ENCODE measurements at places on chromosomes 3 and 15. TPM values are rescaled to one million over a fixed set of nuclear protein-coding genes. Genes with fewer than 3 reads are reported as not detected.

GRCh38 chr3:178022599-178022998 lies 513.6 kb upstream of the KCNMB2 start:
- H3K36me3 ChIP-seq = no peaks in the 10 kb centered on the region
- H3K4me1 ChIP-seq = no peaks in the 10 kb centered on the region
- H3K27ac ChIP-seq = no peak overlapping the region
- no peak overlapping the region for H3K4me3 ChIP-seq
- DNase-seq = no peak
- H3K27me3 ChIP-seq = no peaks in the 10 kb centered on the region

GRCh38 chr3:26799679-26800317 lies 177.2 kb downstream of the LRRC3B start:
- DNase-seq = no peak
- no peaks in the 10 kb centered on the region for H3K4me1 ChIP-seq
- no peak overlapping the region for H3K4me3 ChIP-seq
- no peaks in the 10 kb centered on the region for H3K27me3 ChIP-seq

- no peak overlapping the region for H3K4me3 ChIP-seq
- H3K36me3 ChIP-seq = no peaks in the 10 kb centered on the region
- no peak for DNase-seq
- no peaks in the 10 kb centered on the region for H3K4me1 ChIP-seq
Measured at GRCh38 chr15:98330692-98331435, 317.5 kb upstream of the IGF1R start.

Gene BNC1
- not detected for total RNA-seq

DNA sequence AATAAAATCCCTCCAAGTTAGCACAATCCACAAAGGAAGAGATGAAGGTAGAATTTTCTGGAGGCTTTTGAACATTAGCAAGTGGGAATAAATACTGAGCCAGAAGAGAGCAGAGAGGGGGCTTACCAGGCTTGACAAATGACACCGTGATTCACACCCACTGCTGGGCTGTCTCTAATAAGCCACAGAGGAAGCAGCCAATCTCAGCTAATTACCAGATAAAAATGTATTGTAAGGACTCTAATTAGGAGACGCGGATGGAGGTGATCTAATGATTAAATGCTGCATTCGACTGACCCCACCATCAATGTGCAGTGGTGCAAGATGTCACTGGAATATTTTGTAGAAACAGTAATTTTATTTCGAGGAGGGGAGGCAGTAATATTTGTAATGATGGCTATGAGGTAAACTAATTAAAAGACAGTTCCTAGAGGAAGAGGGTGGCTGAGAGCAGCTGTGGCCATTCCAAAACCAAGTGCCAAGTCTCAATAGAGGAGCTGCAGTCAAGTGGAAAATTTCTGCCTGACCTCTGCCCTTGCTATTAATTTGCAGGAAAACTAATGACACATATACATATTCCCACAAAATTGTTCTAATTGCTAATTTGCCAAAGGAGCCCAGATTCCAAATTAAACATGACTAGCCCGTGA lies 602.2 kb downstream of the FOXP1 start:
- peaks cover 54% of the 10 kb centered on the region for H3K36me3 ChIP-seq
- H3K4me3 ChIP-seq = no peak overlapping the region

GRCh38 chr15:50064673-50065072 lies 54.4 kb downstream of the ATP8B4 start:
- no peak overlapping the region for H3K4me3 ChIP-seq
- peaks cover 62% of the 10 kb centered on the region for H3K36me3 ChIP-seq
- no peak for DNase-seq
- no peak overlapping the region for H3K27ac ChIP-seq
- H3K27me3 ChIP-seq = no peaks in the 10 kb centered on the region
- H3K4me1 ChIP-seq = peaks cover 65% of the 10 kb centered on the region

DNA sequence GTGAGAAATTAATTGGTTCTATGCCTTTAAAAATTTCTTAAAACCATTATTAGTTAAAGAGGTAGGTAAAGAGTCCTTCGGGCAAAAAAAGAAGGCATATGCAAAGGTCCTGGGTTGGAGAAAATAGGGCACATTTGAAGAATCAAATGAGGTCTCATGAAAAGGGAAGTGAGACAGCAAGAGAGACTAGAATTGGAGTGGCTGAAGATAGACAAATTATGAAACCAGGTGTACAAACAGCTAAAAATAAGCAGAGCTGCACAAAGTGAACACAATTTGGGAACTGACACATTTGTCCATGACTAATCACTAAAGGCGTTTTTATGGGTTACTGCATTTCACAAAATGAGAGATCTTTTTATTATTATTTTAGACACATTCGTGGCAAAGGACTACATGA lies 581.2 kb downstream of the PYDC2 start:
- H3K4me3 ChIP-seq = no peak overlapping the region
- H3K27ac ChIP-seq = no peak overlapping the region
- H3K4me1 ChIP-seq = no peaks in the 10 kb centered on the region
- H3K27me3 ChIP-seq = no peaks in the 10 kb centered on the region

DNA sequence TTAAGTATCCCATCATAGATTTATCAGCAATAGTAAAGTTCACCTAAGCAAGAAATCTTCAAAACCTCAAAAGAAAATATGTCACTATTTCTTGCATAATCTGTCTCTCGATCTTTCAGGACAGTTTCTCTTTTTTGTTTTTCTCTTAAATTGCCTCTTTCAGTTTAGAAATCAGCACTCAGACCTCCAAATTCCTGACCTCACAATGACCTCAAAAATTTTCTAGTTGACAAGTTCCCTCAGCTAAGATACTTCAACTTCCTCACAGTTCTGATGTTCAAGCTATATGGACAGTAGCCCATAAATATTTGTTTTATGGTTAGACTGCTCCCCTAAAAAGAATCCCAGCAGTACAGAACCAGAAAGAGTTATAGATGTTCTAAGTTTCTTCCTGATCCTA lies 24.1 kb downstream of the SLC24A5 start:
- DNase-seq = no peak
- peaks cover 10% of the 10 kb centered on the region for H3K36me3 ChIP-seq
- no peak overlapping the region for H3K27ac ChIP-seq
- peaks cover 11% of the 10 kb centered on the region for H3K4me1 ChIP-seq

GRCh38 chr15:98649472-98650416 lies 1.4 kb downstream of the IGF1R start:
- H3K4me1 ChIP-seq = peaks cover 28% of the 10 kb centered on the region
- peaks cover 54% of the 10 kb centered on the region for H3K27me3 ChIP-seq
- peak overlapping the region; percentile 72 for H3K4me3 ChIP-seq
- H3K36me3 ChIP-seq = peaks cover 2% of the 10 kb centered on the region
- H3K27ac ChIP-seq = no peak overlapping the region
- DNase-seq = no peak

DNA sequence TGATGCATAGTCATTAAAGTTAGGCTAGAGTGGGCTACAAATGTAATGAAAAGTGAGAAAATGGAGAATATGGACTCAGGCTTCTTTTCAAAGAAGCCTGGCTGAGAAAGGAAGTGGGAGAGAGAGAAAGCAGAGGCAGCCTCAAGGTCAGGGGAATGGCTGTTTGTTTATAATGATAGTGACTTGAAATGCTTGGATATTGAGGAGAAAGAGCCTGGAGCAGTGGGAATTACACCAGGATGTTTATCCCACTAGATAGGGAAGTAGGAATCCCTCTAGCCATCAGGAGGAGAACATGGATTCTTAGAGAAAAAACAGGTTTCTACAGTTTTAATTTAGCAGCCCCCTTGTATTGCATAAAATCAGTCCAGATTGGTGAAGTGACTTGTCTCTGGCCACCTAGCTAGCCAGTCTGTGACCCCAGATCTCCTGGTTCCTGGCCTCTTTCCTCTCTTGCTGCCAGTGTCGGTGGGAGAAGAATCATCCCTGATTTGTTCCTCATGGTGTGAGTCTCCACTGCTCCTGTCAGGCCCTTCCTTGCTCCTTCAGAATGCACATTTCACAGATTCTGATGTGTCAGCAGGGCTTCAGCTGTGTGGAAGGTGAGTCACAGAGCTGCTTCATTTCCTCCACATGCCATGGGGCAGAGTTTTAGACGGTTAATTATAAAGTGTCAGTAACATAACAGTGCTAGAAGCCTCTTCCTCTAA lies 32.9 kb downstream of the SEMA6D start:
- no peaks in the 10 kb centered on the region for H3K36me3 ChIP-seq
- no peak for DNase-seq
- H3K27ac ChIP-seq = no peak overlapping the region

DNA sequence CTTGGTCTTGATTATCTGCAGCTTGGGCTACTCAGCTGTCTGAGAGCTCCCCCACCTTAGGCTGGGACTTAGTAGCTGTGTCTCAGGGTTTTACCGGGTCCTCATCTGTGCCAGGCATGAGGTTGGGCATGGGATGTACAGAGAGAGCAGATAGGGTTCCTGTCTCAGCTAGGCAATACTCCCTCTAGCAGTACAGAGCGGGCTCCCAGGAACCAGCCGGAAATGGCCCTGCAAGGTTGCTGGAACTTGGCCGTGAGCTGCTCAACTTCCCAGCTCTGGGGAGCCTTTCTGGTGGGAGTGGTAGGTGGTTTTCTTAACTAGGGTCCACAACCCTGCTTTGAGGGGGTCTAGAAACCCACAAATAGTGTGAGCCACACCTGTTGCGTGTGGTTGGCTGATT lies 58.3 kb downstream of the ATP2B2 start:
- no peak overlapping the region for H3K4me3 ChIP-seq
- no peaks in the 10 kb centered on the region for H3K4me1 ChIP-seq
- no peak for DNase-seq
- H3K27me3 ChIP-seq = peaks cover 10% of the 10 kb centered on the region
- no peaks in the 10 kb centered on the region for H3K36me3 ChIP-seq

- H3K4me3 ChIP-seq = no peak overlapping the region
- DNase-seq = no peak
- no peak overlapping the region for H3K27ac ChIP-seq
- H3K36me3 ChIP-seq = peaks cover 6% of the 10 kb centered on the region
- H3K4me1 ChIP-seq = peaks cover 11% of the 10 kb centered on the region
- peaks cover 3% of the 10 kb centered on the region for H3K27me3 ChIP-seq
Measured at GRCh38 chr15:75151214-75152128, 50.2 kb upstream of the C15orf39 start.

GRCh38 chr3:49339581-49339940 lies 292 bp downstream of the USP4 start:
- H3K36me3 ChIP-seq = peaks cover 17% of the 10 kb centered on the region
- peaks cover 35% of the 10 kb centered on the region for H3K4me1 ChIP-seq
- no peaks in the 10 kb centered on the region for H3K27me3 ChIP-seq

DNA sequence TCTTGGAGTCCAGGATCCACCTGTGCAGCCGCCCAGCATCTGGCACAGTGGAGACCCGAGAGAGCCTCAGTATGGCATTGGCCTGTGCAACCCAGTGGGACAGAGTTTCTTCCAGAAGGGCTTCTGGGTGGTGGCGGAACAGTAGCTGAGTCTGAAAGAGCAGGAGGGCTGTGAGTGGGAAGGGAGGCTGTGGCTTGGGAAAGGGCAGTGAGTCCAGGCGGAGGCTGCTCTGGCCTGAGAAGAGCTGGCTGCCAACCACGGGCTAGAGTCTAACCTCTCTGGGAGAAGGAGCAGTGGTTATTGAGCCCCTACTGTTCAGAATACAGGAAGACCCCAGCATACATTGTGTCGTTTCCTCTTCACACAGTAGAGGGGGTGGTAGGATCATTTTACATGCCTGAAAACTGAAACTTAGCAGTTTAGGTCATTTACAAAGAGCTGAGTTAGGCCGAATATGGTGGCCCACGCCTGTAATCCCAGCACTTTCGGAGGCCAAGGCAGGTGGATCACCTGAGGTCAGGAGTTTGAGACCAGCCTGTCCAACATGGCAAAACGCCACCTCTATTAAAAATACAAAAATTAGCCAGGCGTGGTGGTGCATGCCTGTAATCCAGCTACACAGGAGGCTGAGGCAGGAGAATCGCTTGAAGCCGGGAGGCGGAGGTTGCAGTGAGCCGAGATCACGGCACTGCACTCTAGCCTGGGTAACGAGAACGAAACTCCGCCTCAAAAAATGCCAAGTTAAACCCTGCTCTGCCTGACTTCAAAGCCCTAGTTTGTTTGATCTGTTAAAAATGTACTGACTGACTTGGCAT lies 3.2 kb downstream of the AEN start:
- no peaks in the 10 kb centered on the region for H3K27me3 ChIP-seq
- H3K27ac ChIP-seq = peak overlapping the region; percentile 94
- peaks cover 76% of the 10 kb centered on the region for H3K4me1 ChIP-seq
- DNase-seq = peak; percentile 66

Gene MANF
- 140 TPM for total RNA-seq

DNA sequence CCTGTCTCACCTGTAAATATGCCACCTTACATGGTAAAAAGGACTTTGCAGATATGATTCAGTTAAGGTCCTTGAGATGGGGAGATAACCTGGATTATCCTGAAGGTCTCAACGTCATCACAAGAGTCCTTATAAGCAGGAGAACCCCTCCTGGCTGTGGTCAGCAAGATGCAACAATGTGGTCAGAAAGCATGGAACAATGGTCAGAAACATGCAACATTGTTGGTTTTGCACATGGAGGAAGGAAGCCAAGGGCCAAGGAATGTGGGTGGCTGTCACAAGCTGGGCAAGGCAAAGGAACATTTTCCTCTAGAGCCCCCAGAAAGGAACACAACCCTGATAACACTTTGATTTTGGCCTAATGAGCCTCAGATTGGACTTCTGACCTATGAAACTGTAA lies 9.4 kb upstream of the SUMF1 start:
- no peak overlapping the region for H3K4me3 ChIP-seq
- peaks cover 2% of the 10 kb centered on the region for H3K36me3 ChIP-seq
- peaks cover 21% of the 10 kb centered on the region for H3K27me3 ChIP-seq
- no peak overlapping the region for H3K27ac ChIP-seq

- DNase-seq = no peak
- no peak overlapping the region for H3K4me3 ChIP-seq
- H3K4me1 ChIP-seq = no peaks in the 10 kb centered on the region
- H3K36me3 ChIP-seq = no peaks in the 10 kb centered on the region
- no peak overlapping the region for H3K27ac ChIP-seq
Measured at GRCh38 chr3:194282436-194283122, 68.5 kb downstream of the CPN2 start.

Gene SKOR1
- total RNA-seq = 0.23 TPM

- peaks cover 4% of the 10 kb centered on the region for H3K4me1 ChIP-seq
- no peaks in the 10 kb centered on the region for H3K27me3 ChIP-seq
- H3K4me3 ChIP-seq = no peak overlapping the region
- peaks cover 19% of the 10 kb centered on the region for H3K36me3 ChIP-seq
- H3K27ac ChIP-seq = no peak overlapping the region
- DNase-seq = no peak
Measured at GRCh38 chr15:64343841-64344240, 12.1 kb downstream of the CSNK1G1 start.

- H3K36me3 ChIP-seq = peaks cover 1% of the 10 kb centered on the region
- no peak overlapping the region for H3K4me3 ChIP-seq
- peaks cover 9% of the 10 kb centered on the region for H3K27me3 ChIP-seq
- H3K27ac ChIP-seq = no peak overlapping the region
- H3K4me1 ChIP-seq = peaks cover 10% of the 10 kb centered on the region
Measured at GRCh38 chr3:155809181-155809580, 3.1 kb upstream of the C3orf33 start.

Gene CADPS
- total RNA-seq = not detected

Gene BOC
- not detected for total RNA-seq

Measured in activated CD8-positive, alpha-beta memory T cell treated with anti-CD3 and anti-CD28 coated beads, Interleukin-2, amount 10 ng/mL, durations not matched to agents 7 days and 5 days (primary cell).